ENCODE measurements at places on chromosomes 11 and 22.

GRCh38 chr11:57179681-57180080 lies 2.1 kb upstream of the LRRC55 start:
- no peak for DNase-seq

DNA sequence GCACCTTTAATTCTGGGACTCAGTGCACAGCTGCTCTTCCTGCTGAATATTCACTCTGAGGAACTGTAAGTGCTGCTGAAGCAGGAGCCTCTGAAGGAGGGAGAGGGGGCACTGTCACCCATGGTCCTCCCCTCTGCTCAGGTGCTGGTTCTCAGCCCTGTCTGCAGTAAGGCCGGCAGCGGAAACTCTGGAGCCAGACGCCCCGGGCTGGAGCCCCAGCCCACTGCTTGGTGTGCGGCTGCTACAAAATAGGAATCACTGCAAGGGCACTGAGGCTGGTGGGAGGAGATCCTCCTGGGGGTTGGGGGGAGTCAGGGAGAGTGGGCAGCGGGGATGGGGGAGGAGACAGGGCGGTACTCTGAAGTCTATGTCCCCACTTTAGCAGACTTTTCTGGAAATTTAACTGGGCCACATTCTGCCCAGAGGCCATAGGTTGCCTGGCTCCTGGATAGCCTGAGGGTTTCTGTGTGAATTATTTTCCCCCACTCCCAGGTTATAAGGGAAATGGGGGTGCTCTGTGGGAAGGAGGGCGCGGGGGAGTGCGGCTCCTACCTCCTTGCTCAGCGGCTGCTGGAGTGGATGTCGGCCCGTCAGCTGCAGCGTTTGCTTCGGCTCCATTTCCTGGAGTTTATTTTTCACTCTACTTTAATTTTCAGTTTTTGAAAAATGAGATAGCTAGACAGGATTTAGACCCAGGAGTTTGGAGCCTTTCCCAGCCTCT lies 33.6 kb downstream of the TBC1D22A start:
- no peak for DNase-seq

GRCh38 chr11:8775734-8776133 lies 93.1 kb downstream of the RPL27A start:
- DNase-seq, result no peak

GRCh38 chr11:88206751-88207150 lies 31.5 kb upstream of the RAB38 start:
- no peak for DNase-seq

DNA sequence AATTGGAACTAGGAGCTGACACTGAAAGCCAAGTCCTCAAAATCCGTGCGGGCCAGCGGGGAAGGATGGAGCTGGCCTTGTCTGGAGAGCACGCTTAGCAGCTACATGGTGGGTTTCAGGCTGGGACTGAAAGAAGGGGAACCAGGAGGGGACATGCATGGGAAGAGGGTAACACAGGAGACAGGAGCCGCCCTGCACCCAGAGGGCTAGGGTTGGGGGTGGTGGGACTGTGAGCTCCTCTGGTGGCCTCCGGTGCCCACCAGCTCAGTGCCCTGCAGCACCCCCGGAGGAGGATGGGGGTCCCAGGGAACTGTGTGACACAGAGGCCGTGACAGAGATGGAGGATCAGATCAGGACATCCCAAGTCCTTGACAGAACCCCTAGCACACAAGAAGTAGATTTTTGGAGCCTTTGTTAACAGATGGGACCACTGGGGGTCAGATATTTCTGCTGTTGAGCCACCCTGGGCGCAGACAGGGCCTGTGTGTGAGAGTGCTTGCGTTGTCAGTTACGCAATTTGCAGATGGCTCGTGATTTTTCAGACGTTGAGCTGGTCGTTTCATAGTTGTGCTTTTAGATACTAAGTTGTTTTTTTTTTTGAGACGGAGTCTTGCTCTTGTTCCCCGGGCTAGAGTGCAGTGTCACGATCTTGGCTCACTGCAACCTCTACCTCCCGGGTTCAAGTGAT lies 21.3 kb upstream of the GRAMD4 start:
- no peak for DNase-seq

All from memory B cell (primary cell).